Esophagus squamous epithelium (tissue), 5 donors: ENCODE measurements at places on chromosomes 12 and 14.

DNA sequence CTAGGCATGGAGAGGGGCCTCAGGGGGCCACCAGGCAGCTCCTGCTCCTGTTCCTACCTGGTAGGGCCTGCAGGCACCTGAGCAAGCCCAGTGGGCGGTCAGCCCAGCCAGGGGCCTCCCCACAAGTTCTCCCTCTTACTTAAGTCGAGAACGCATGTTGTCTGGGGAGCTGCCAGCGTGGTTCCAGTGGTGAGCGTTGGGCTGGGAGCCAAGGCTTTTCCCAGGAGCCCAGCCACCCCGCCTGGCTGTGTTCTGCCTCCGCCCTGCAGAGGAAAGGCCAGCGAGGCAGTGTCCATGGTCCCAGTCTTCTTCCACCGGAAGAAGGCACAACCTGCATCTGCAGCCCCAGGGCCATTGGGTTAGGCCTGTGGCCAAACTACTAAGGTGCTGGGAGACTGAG is 1.4 kb downstream of the C14orf180 start:
- DNase-seq = no peak

GRCh38 chr12:68111995-68112394 is 47.5 kb downstream of the IFNG start:
- no peak for DNase-seq

DNA sequence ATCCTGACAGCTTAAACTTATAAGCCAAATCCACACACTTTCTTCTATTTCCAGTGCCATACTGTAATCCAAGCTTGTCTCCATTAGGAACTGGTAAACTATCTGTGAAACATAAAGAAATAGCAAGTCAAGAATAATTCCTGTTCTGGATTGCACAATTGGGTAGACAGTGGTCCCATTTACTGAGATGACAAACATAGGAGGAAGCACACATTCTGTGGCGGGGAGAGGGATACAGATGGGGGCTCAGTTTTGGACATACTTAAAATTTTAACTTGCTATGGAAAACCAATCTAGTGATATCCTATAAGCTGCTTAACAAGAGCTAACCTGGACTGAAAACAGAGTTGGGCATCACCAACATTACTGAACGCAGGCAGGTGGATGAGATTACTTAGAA is 16.3 kb downstream of the MAP4K5 start:
- no peak for DNase-seq

- no peak for DNase-seq
Measured at GRCh38 chr12:12626471-12626870, 14.8 kb downstream of the CREBL2 start.
